ENCODE measurements at places on chromosomes 4 and X.

DNA sequence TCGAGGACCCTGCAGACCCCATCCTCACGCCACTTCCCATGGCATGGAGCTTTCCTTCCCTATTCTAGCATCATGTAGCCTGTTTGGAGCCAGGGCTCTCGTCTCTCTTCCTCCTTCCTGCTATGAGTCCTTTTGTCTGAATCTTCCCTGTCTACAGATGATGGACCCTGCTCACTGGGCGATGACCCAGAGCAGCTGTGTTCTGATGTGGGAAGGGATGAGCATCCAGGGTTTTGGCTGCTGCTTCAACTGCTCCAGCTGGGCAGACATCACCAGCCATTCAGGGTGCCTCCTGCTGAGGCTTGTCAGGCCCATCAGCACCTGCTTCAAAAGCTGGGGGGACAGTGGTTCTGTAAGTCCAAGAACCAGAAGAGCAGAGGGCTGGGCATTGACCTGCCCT is 3.2 kb upstream of the CCKAR start:
- DNase-seq = no peak

- peak; percentile 18 for DNase-seq
Measured at GRCh38 chr4:13640149-13640940, 12.8 kb upstream of the BOD1L1 start.

- no peak for DNase-seq
Measured at GRCh38 chrX:104428231-104428630, 137.8 kb upstream of the IL1RAPL2 start.

DNA sequence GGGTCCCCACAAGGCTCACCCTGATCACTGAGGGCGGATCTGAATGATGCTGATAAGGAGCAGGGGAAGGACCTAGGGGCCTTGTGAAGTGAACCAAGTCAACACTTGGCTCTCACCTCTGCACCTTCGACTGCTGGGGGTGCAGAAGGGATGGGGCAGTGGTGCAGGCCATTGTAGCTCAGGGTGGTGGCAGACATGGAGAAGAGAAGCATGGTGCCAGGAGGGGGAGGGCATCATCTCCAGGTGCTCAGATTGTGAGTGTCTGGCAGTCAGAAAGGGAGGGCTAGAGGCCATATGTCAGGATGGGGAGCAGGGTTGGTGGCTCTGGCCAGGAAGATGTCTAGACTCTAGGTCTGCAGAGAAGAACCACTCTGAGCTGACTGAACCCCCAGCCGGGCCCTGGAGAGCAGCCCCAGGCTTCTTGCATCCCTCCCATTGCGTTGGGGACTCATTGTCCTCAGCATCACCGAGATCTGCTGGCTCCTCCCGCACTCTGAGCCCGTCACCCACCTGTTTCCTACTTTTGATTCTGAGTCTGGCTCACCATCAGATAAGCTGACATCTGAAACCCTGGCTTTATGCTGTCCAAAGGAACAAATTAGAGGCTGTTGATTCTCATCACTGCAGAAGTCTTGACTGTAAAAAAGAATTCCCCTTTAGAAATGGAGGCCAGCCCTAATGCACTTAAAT is 3.8 kb downstream of the APLN start:
- DNase-seq = no peak

DNA sequence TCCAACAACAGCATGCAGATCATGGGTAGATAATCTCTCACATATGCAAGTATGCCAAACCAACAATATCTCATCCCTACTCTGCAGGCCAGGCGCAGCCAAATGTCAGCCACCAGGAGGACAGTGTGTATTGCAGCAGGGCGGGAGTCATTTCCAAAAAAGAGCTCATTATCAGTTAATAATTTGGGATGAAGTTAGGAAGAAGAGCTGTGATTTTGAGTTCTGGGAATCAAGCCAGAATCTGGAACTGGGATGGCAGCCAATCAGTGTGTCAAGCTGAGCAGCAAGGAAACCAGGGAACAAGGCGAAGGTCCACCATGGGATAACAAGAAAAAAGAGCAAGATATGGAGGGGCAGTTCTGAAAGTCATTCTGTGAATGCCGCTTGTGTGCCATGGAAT is 88.2 kb upstream of the CAMK2D start:
- DNase-seq = no peak

- DNase-seq = no peak
Measured at GRCh38 chrX:72349190-72349589, 43.5 kb upstream of the CITED1 start.

- no peak for DNase-seq
Measured at GRCh38 chr4:72218953-72219352, 187.2 kb downstream of the NPFFR2 start.

DNA sequence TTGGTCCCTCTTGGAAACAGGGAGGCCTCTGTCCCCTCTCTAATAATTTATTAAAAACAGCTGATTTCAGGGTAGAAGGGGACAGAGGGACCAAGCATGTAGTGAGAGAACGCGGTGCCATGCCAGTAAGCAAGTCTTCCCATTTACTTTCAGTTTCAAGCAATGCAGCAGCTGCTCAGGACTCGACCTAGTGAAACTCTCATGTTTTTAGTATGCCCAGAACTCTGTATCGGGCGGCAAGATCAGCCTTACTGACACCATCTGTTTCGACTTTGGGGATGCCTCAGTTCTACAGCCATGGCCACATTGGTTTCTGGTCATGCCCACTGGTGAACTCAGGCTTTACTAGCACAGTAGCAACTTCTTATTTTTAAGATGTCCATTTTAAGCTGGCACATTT is 40.6 kb downstream of the ZNF81 start:
- no peak for DNase-seq

GRCh38 chr4:102825261-102826091 is 1.9 kb downstream of the UBE2D3 start:
- DNase-seq = no peak

- DNase-seq = no peak
Measured at GRCh38 chrX:101229170-101229569, 9.6 kb downstream of the DRP2 start.

- DNase-seq = peak; percentile 74
Measured at GRCh38 chrX:106726485-106727437, at the start of gene RNF128. RNF128 (plus strand) TSS chrX:106726701; CDS start chrX:106726914, 213 bp downstream.

DNA sequence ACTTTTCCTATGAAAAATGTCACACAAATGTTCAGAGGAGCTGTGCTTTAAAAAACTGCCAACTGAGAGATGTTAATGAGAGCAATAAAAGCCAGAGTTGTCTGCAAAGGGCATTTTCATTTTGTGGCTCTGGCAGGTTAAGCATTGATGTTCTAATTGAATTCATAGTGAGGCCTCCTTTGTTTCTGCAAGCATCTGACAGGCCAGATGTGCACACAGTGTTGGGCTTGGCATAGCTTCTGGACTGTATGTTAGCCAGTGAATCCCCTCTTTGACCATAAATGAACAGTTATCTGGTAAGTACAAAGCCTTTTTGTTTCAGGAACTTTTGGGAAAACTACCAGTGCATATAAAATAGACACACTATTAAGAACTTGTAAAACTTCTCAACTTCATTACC is 81.9 kb downstream of the JADE3 start:
- DNase-seq = no peak

GRCh38 chr4:14059006-14059405 is 431.5 kb upstream of the BOD1L1 start:
- DNase-seq = no peak

- DNase-seq = no peak
Measured at GRCh38 chrX:69424161-69424560, 80.0 kb upstream of the NALF2 start.

DNA sequence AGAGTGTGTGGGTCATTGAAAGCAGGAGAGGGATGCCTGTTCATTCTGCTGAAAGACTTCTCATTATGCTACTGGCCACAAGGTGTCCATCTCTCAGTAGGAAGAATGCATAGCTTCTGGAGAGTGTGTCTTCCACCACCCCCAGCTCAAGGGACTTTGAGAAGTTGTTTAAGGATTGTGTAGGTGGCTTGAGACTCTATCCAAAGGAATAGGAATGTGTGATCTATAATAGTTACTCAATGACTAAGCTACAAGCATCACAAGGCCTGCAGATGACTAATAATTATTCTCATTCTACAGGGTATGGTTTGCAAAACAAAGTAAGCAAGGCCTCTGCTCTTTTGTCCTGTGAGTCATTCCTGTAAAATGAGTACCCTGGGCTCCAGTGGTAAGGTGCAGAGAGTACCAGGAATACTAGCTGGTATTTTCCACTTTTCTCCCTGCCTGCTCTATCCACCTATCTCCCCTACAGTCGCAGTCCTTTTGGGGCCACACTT is 279.8 kb upstream of the BOD1L1 start:
- DNase-seq = no peak

- no peak for DNase-seq
Measured at GRCh38 chr4:96766359-96766758, 926.5 kb downstream of the PDHA2 start.

DNA sequence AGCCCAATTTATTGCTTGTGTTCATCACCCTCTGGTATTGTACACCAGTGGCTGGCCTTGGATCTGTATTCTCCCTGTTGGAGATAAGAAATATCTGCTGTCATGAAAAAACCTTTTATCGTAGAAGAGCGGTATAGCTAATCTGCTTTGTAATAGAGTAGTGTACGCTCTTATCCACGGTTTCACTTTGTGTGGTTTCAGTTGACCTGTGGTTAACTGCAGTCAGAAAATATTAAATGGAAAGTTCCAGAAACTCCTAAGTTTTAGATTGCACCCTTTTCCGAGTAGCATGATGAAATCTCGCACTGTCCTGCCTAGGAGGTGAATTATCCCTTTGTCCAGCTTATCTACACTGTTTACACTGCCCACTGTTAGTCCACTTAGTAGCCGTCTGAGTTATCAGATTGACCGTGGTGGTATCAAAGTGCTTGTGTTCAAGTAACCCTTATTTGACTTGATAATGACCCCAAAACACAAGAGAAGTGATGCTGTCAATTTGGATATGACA is 42.4 kb downstream of the KDM6A start:
- DNase-seq = no peak

DNA sequence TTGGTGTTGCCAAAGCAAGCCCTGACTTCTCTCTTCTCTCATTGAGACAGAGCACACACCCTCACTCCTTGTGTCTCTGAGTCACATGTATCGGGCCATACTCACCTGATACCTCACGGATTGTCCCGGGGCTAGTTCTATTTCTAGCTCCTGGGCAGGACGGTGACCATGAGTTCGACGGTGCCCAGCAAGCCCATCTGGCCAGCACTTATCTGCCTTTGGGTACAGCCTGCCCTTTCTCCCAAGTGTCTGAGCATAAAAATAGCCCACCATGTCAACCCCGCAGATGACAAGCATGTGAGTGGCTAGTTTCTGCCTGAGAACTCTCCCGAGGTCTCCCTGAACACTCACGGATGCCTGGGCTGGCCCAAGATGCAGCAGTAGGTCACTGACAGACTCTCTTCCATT is 158.5 kb downstream of the DHRSX start:
- no peak for DNase-seq

DNA sequence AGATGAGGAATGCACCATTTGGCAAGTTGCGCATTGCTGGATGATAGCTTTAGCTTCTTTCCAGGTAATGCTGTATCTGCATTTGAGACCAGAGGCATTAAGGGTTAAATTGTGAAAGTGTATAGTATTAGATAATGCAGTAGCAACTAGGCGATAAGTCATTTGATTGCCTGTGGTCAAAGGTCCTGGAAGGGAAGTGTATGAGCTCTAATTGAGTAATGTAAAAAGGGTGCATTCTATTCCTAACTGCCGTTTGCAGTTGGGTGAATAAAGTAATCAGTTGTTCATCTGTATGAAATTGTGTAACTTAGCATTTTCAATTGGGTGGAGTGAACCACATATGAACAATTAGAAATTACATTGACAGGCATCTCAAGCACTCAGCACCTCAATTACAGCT is 54.5 kb upstream of the WDR1 start:
- DNase-seq = no peak

GRCh38 chr4:189302719-189303118 is 638.0 kb upstream of the FRG1 start:
- no peak for DNase-seq

DNA sequence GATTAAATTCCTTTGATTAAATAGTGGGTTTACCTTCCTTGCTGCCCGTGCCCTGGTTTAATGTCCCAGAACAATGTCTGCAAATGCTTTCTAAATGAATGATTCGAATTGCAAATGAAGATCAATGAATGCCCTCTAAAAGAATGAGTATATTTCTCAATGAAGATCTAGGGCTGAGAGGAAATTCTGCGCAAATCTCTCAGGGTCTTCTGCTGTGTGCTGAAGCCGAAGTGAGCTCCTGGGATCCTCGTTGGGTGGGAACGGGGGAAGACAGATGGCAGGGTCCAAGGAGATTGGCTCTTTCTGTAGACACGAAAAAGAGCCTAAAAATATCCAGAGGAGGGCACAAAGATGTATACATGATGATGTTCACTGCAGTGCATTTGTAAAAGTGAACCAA is 224.8 kb downstream of the STIM2 start:
- no peak for DNase-seq

DNA sequence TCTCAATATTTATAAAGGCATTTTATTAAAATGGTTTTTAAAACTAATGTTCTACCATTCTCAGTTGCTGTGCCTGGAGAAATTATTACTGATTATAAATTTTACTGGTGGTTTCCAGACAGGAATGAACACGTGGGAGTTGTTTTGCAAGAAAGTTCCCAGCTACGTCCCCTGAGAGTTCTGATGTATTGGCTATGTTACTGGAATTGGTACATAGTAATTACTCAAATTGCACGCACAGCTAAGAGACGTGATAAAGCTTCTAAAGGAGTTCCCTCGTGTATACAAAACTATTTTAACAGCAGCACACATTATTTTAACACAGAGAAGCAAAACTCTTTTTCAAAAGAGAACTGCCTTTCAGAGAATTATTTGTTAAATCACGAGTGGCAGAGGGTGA is 292.2 kb downstream of the NLGN4X start:
- no peak for DNase-seq

GRCh38 chr4:94298725-94299252 is 43.8 kb downstream of the HPGDS start:
- no peak for DNase-seq

DNA sequence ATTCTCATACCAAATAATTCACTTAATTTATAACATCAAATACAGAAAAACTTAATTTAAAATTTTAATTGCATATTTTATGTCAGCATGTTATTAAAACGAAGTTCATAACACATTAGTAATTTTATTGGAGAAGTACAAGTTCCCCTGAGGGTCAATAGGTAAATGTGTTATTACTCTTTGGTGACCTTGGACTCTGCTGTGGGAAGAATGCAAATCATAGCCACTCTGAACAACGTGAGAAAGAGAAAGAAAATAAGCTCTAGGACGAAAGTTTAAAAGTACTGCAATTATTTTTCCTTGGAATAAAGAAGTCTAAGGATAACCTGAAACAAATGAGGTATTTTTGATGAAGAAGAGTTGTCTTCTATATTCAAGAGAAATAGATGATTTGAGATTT is 115.2 kb downstream of the IL1RAPL2 start:
- DNase-seq = no peak

DNA sequence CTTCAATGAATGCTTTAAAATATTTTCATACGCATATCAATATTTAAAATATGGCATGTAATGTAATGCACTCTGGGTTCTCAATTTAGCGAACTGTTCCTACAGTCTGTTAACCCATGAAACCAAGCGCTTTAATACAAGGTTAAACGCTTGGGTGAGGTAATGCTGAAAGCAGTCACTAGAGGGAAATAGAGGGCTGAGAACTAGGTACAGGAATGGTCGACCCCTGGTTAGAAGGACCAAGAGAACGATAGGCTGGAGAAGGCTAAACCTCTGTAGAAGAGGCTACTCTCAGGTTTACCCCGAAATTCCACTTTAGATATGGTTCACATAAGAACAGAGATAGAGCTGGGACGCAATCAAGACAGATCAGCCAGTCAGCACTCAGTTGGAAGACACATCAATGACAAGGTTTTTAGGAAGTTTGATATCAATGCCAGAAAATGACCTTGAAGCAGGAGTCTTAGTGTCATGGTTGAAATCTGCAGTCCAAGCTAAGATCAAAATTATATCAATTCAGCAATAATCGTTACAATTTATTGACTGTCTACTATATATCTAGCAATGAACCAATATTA is 26.9 kb downstream of the ARSJ start:
- DNase-seq = peak; percentile 29
